ENCODE measurements at places on chromosomes 4 and X.
A peak's percentile ranks its signal among the peaks of the same experiment; 100 is the strongest.

DNA sequence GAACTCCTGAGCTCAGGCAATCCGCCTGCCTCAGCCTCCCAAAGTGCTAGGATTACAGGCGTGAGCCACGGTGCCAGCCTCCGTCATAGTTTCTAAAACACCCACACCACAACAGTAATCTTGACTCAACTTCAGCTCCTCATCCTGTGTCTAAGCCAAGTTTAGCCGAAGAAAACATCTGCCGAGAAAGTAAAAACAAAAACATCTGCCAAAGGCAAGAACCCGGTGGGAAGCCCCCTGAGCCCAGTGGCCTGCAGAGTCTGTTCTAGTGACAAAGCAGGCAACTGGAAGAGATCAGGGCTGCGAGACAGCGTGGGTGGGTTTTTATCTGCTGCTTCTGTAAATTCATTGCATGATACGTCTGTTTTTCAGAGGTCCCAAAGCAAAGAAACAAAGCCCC lies 26.6 kb upstream of the CD99 start:
- DNase-seq: peak; percentile 56

DNA sequence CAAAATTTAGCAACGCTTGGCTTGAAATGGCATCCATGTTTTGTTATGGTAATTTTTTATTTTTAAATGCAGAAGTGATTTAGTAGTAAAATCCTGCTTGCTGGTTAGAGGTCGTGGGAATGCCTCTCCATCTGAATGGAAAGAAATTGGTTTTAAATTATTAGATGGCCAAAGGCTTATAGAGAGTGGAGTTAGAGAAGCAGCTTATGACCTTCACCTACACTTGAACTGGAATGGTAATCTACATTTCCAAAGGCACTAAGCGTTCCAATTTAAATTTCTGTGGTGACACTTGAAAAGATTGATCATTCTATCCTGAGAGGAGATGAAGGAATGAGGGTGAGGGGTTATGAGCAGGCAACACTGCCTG lies 280.7 kb downstream of the RAPGEF2 start:
- DNase-seq: no peak

- no peak for DNase-seq
These were observed 35.8 kb downstream of the KDM6A start for GRCh38 chrX:44908827-44909226.

DNA sequence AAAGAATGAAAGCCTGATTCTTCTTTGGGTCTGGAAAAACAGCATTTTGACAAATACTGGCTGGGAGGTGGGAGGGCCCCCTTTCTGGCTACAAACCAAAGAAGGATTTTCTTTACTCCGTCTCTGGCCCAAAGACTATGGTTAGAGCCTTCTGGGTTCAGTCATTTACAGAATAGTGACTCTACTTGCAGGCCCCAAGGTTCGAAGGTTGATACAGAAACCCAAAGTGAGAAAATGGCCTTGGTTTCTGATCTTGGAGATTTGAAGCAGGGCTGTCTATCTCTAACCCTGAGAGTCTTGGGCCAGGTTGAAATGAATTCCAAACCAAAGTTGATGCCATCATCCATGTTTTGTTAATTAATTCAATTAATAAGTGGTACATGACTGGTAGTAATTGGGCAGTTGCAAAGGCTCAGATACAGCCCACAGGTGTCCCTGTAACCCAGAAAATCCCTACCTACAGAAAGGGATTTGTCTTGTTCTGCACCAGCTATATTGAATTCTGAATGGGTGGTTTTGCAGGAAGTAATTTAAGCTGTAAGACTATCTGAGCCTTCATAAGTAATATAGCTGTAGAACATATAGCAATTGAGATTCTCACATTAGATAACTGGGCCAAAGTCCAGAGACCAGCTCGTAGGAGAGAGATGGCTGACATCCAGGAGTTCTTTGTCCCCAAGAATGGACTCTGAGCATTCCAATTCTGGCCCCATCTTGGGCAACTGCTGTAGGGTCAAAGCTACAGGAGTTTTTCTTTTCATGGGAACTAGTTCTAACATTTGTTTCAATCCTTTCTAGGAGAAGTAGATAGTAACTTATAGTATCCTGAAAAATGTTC lies 34.5 kb downstream of the CHRNA9 start:
- DNase-seq: no peak

DNA sequence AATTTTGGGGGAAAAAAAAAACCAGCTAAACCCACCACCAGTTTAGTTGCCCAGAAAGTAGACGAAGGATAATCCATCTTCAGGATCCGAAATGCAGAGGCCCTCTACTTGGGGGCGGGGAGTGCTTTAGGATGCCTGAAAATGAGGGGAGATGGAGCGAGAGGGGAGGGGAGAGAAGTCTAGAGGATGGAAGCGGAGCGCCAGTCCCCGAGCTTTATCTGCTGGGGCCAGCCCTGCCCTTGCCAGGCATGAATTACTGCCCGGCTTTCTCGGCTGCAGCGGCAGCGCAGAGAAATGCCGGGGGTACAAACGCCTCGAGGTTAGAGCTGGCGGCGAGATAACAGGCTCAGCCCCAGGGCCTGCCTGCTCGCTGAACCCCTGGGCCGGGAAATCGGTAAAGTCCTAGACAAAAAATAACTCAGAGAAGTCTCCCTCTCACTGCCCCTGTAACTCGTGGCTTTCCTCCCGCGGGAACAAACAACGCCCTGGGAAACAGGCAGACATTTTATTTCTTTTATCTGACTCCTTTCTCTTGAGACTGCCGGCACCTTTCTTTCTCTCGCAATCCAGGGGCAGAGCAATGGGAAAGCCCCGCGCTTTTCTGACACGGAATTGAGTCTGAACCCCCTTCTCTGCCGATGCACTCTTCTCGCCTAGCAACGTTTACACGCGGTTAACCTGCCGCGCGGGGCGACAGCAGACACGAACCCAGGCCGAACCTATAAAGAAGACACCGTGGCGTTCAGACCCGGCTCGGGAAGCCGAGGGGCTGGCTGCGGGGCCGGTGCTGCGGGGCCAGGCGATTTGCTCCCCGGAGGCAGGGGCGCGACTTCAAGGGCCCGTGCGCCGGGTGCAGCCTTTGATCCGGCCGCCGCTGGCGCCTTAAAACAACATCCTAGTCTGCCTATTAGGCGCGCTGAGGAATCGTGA lies 3.1 kb upstream of the MSX1 start:
- DNase-seq: no peak

DNA sequence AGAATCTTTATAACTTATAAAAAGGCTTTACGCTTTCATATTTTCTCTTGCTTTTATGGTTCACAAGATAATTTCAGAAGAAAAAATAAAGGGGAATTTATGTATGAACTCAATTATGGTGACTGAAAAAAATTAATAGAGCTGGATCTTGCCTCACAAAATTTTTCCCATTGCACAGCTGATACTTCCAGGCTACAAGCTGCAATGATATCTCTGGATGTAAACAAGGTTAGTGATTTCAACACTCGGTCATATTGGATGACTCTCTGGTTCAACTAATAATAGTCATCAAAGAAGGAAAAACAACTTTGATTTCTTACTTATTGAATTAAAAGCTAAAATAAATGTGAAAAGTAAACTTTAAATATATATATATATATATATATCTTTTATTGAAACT lies 868.0 kb downstream of the FAT4 start:
- DNase-seq: no peak

DNA sequence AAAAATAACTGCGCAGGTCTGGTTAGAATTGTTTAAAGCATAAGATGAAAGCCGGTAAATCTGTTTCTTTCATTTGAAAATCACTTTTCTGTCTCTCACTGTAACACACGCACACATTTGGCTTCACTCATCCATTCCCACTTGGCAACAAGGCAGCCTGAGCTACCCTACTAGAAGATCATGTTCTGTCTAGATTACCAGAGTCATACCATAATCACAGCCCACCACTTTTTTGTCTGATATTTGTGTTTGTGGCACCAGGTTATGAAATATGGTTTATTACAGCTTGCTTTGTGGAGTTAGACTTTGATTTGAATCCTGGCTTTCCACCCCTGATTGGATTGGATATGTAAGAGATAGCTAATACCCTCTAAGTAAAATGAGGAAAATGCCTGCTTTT lies 2.2 kb downstream of the USO1 start:
- DNase-seq: no peak

DNA sequence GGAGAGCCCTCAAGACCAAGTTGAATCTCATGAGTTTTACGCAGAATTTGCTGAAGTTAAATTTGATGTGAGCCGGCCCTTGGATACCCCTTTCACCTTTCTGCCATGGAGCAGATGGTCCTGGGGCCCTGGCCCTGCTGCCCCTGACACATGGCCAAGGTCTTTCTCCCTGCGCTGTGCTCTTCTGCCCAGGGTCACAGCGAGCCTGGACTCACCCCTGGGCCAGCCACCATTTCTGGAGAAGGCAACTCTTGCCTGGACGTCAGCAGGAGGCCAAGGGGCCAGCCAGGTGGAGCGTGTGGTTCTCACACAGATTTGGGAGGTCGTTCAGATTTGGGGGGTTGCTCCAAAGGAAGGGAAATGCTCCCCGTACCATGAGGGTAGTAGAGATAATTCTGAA lies 30.0 kb downstream of the PCGF3 start:
- DNase-seq: no peak

DNA sequence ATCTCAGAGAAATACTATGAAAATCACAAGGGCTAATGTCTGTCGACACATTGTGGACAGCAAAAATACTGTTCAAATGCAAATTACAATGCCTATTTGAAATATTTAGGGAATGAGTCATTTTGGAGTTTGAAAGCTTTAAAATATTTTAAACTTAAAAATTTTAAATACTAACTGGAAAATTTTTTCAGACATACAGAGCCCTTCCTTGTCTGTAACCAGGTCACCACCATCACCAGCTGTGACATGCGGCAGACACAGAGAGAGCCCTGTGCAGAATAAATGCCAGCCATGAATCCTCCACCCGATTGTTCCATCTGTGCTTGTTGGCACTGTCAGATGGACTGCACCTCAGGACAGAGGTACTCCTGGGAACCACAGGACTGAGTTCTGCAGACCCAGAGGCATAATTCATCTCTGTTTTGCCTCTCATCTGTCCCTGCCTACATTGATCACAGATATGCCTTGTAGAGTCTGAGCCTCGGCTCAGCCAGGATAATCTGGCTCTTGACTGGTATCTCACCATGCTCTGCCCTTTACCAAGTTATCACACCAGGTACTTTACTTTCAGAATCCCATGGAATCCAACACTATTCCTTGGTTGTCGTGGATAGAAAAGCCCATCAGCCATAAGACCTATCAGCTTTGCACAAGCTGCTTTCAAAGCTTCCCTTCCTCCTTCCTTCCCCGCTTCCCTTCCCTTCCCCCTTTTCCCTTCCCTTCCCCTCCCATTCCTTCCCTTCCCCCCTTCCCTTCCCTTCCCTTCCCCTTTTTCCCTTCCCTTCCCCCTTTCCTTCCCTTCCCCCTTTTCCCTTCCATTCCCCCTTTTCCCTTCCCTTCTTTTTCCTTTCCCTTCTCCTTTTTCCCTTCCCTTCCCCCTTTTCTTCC lies 67.2 kb downstream of the TBC1D9 start:
- no peak for DNase-seq

DNA sequence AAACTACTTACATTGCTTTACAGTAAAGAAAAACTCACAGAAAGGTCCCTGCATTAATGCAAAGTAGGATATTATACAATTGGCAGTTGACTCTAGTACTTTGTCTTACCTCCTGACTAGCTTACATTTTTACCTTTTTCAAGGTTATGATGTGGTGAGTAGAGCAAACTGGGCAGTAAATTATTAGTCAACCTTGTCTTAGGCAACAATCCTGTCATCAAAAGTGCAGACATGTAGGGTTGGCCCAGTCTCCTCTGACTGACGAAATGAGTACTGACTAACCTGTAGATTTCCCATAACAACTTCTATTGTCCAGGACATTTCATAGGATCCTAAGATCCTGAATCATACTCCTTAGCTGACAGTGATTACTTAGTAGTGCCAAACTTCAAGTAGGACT lies 142.0 kb upstream of the NUDT6 start:
- no peak for DNase-seq

GRCh38 chrX:119753639-119754257 lies 4.6 kb upstream of the SOWAHD start:
- DNase-seq: peak; percentile 54

DNA sequence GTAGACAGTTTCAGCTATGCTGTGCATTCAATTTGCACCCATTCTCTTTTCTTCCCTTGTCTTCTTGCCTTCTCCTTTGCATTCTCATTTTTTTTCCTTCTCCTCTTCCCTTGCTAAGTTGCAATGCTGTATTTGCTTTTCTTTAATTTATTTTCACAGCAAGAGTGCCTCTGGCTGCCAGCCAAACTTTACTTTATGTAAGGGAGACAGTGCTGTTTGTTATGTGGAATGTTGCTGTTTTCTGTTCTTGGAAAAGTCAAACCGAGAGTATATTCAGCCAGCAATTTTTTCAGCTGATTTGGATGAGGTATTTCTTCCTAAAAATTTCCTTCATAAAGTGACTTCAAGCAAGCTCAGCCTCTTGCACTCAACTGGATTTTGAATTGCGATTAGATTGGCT lies 1293.4 kb downstream of the ARAP2 start:
- no peak for DNase-seq

DNA sequence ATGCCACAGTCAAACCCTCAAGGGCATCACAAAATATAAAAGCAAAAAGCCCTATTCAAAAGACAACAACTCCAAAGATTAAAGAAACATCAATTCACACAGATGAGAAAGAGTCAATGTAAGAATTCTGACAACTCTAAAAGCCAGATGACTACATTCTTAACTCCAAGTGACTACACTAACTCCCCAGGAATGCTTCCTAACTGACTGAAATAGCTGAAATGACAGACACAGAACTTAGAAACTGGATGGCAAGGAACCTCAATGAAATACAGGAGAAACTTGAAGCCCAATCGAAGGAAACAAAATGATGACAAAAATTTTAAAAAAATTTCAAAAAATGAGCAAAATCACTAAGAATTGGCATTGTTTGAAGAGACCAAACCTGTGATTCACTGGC lies 1047.6 kb upstream of the PCDH10 start:
- no peak for DNase-seq

- DNase-seq: no peak
These were observed 110.7 kb upstream of the GALNT7 start for GRCh38 chr4:173057901-173058300.

DNA sequence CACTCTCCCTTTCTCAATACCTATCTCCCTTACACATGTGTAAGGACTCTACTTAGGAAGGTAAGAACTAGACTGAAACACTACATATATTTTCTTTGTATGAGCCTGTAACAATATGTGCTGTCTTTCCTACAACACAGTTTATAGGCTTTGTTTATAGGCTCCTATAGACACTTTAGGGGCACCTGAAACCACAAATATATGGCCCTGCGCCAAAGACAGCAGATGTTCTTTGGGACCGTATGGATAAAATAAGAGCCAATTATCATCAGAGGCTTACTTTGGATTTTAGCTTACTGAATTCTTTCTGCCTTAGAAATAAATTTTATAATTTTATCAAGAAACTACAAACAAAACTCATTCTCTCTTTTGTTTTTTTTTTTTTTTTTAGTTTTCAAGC lies 16.6 kb upstream of the CXCL3 start:
- DNase-seq: no peak

GRCh38 chr4:159273841-159274240 lies 171.0 kb downstream of the RAPGEF2 start:
- no peak for DNase-seq

- peak; percentile 9 for DNase-seq
These were observed 14.7 kb downstream of the NDP start for GRCh38 chrX:43958529-43958928.

- no peak for DNase-seq
These were observed 325.9 kb downstream of the NR3C2 start for GRCh38 chr4:148116264-148116663.

- no peak for DNase-seq
These were observed 31.0 kb upstream of the FGF5 start for GRCh38 chr4:80235451-80235850.
